Inflammatory macrophage treated with lipopolysaccharide for 1 hour (primary cell): ENCODE measurements at places on chromosomes 11 and 22.

- no peak for DNase-seq
These were observed 8.0 kb downstream of the PPARA start for GRCh38 chr22:46158283-46158682.

- DNase-seq = no peak
These were observed 16.8 kb downstream of the RELT start for GRCh38 chr11:73393011-73393380.

GRCh38 chr11:31995525-31996094, 95.3 kb upstream of the RCN1 start:
- DNase-seq = no peak

GRCh38 chr11:96173422-96173821, 169.6 kb downstream of the MAML2 start:
- no peak for DNase-seq

GRCh38 chr11:23502826-23503225, 642.6 kb upstream of the CCDC179 start:
- DNase-seq = no peak

GRCh38 chr11:19751055-19751454, 38.4 kb downstream of the NAV2 start:
- no peak for DNase-seq

- DNase-seq = peak; percentile 2
These were observed 241.2 kb upstream of the SYN3 start for GRCh38 chr22:33299245-33299956.

GRCh38 chr22:41047801-41048211, 44.6 kb upstream of the EP300 start:
- peak; percentile 54 for DNase-seq

DNA sequence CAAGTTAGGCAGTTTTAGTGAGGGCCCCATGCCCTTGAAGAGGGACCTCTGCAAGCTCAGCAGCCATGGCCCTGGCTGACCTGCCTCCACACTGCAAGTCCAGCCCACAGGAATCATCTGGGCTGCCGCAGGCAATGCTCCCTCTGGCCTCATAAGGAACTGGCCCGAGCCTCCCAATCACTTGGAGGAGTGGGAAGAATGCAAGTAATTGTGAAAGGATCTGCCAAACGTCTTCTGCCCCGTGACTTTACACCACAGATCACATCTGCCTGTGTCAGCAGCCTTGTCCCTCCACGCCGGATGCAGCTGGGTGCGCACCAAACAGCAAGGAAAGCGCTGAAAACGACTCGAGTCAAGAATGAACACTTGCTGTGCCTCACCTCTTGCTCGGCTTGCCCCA, 23.8 kb downstream of the OPCML start:
- no peak for DNase-seq

DNA sequence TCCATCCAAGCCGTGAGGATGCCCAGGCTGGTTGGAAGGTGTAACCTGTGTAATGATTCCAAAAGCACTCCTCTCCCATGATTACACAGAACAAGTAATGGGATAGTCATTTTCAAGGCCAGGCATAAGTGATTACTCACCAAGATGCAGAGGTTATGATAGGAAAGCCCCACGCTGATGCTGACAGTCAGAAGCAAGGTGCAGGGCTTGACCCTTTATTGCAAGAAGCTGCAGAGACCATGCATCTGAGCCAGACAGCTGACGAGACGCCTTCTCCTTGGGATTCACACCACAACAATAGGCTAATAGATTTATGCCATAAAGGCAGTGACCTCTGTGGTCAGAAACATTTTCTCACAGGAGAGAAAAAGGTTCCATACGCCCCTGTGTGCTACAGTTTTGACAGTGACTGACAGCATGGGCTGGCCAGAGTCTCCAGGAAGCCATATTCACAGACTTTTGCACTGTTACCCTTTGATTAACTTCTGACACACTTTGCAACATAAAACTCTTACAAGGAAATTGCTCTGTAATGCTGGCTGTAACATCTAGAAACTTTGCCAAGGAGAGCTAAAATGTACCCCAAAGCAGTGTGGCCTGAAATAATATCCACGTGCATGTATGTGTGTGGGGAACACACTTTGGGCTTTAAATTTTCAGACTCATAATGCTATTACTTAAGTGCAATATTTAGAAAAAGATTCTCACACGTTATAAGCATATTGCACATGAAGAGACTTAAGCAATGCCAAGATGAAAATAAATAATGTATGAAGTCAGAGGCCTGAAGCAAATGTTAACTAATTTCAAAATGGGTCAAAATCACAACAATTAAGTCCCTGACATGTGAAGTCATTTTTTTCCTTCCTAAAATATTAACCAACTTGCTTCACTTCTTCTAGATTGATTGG, 1079.0 kb upstream of the TENM4 start:
- no peak for DNase-seq

GRCh38 chr11:121757480-121758125, 304.8 kb upstream of the SORL1-AS1 start:
- DNase-seq = no peak

GRCh38 chr11:19241260-19242178, 774 bp upstream of the E2F8 start:
- DNase-seq = peak; percentile 9

DNA sequence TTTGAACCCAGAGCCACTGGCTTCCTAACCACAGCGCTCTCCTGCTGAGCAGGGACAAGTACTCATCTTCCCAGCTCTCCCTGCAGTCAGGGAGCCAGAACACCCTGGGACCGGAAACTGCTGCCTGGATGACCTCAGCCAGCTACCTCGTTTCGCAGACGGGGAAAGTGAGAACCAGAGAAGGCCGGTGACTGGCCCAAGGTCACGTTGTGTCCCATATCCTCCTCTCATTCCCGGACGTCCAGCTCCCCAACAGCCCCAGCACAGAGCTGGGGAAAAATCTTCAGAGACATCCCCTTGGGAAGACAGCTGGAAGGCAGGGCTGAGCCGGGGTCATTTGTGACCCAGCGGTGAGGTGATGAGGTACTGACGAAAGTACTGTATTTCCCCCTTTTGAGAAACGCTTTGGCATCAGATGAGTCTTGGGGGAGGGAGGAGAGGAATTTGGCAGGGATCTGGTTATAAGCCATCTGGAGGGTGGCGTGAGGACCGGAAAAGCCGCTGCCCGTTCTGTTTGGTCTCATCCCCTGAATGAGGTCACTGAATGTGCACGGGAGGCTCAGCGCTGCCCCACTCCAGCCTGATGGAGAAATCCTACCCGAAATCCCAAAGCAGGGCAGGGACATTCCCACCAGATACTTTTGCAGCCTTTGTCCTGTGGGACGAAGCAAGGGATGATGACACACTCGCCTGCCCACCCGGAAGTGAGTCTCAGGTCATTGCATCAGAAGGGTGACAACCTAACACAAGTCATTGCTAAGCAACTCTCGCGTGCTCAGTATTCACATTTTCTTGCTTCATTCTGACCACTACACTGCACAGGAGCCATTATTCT, 41.1 kb downstream of the LIF start:
- peak; percentile 97 for DNase-seq

- DNase-seq = no peak
These were observed 13.9 kb upstream of the ATXN10 start for GRCh38 chr22:45657701-45658100.

GRCh38 chr22:27609451-27609888, 192.1 kb downstream of the MN1 start:
- no peak for DNase-seq

- no peak for DNase-seq
These were observed 1007.0 kb downstream of the BRD1 start for GRCh38 chr22:48820481-48821345.

DNA sequence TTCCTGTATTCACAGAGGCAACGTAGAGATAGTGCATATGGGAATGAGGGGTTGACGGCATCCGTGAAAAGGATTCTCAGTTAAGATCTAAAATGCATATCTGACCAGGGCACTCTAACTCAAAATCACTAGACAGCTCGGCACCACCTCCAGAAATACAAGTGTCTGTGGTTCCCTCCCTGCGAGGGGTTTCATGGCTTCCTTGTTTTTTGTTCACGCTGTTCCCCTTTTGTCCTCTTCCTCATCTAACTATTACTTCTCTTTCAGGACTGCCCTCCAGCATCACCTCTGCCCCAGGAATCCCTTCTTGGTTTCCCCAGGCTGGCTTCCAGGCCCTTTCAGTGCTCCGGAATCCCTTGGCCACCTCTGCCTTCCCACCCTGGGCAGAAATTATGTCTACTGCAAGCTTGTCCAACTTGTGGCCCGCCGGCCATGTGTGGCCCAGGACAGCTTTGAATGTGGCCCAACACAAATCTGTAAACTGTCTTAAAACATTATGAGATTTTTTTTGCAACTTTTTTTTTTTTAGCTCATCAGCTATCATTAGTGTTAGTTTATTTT, 159.9 kb downstream of the FBXO7 start:
- DNase-seq = peak; percentile 35

- DNase-seq = peak; percentile 92
These were observed 30.7 kb downstream of the SCUBE2 start for GRCh38 chr11:9060700-9061111.

DNA sequence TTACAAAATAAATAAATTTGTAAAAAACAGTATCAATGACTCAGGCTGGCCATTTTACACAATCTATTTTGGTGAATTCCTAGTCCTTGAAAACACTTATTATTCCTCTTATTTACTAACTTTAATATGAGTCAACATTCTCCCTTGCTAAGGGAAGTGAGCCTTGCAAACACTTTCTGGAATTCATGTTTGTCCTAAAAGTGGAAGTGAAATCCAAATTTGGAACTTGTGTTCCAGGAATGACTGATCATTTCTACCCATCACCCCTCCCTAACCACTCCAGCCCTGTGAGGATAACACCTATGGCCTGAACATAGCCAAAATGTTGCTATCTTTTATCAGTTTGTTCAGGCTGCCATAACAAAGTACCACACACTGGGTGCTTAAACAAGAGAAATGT, 83.1 kb downstream of the OR5AK2 start:
- no peak for DNase-seq

GRCh38 chr11:14854057-14854456, 38.0 kb downstream of the CYP2R1 start:
- DNase-seq = no peak

DNA sequence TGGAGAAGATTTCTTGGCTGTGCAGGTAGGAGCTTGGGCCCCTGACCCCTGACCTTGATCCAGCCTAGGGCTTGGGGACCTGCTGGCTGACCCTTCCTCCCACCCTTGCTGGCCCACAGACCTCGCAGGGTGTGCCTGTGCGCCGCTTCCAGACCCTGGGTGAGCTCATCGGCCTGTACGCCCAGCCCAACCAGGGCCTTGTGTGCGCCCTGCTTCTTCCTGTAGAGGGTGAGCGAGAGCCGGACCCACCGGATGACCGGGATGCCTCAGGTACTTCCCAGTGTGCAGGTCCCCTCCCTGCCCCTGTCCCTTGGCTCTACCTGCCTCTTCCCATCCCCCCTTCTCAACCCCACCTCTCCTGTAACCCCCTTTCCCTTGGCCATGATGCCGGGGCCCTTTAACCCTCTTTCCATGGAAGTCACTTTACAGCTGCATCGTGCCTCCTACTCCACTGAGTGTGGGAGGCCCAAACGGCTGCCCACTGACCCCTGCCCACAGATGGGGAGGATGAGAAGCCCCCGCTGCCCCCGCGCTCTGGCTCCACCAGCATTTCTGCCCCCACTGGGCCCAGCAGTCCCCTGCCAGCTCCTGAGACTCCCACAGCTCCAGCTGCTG, 3.8 kb downstream of the INPPL1 start:
- no peak for DNase-seq

GRCh38 chr11:123853038-123853437, 32.4 kb downstream of the TMEM225 start:
- no peak for DNase-seq

DNA sequence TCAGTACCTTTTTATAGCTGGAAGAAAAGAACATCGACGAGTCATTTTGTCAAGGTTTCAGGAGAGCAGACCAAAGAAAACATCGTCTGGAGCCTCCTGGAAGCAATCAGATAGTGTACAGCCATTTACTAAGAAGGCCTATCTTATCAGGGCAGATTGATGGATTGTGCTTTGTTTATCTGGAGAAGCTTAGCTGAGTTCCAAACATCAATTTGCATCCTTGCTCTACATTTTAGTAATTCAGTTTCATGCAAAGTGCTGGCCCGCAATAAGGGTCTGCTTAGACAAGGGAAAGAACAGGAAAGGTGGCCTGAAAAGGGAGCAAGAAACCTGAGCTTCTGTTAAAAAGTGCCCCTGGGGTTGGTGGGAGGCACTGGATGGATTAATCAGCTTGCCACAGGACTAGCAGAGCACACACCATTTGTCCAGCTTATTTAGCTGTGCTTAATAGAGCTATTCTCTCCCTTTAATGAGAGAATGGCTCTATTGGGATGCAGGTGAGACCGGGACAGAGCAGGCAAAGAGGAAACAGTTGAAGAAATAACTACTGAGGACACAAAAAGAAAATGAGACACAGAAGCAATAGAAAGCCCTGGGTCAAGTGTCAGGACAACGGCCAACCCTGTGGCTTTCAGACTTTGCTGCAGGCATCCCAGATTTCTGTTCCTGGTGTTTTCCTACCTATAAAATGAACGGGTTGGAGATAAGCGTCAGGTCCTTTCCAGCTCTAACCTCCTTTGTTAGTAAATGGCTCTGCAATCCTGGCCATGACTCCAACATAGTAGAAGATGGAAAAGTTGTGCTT, 122.1 kb upstream of the TTC12 start:
- DNase-seq = no peak

- no peak for DNase-seq
These were observed 213.0 kb downstream of the DLG2 start for GRCh38 chr11:85414175-85414574.

DNA sequence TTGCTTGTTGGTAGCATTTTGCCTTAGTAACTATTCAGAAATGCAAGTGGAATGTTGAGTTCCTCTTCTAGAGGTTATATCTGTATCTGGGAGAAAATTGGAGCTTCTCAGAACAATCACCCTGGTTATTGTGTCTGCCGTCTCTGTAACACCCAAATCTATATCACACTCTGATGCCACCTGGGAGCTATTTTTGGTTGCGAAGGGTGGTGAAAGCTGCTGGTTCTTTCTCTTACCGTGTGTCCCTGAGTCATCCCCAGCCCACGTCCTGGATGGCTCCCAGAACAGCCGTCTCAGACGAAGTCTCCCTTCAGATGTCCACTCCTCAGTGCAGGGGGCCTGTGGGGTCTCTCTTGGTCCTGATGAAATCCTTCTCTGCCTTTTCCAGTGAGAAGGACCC, 83.5 kb downstream of the C22orf31 start:
- DNase-seq = no peak

GRCh38 chr11:48169717-48170116, 46.9 kb upstream of the OR4B1 start:
- DNase-seq = peak; percentile 52
